ENCODE measurements at places on chromosomes 3 and 15.

GRCh38 chr3:128775906-128776542 is 50.0 kb downstream of the RAB7A start:
- DNase-seq, result no peak

GRCh38 chr3:128322030-128323022 is 144.4 kb downstream of the DNAJB8 start:
- peak; percentile 65 for DNase-seq

GRCh38 chr3:46845860-46846623 is 17.2 kb downstream of the MYL3 start:
- DNase-seq, result peak; percentile 93

GRCh38 chr15:66405007-66405406 is 18.3 kb downstream of the MAP2K1 start:
- DNase-seq, result no peak

GRCh38 chr15:65066001-65066634 is 1.7 kb downstream of the RASL12 start:
- DNase-seq, result no peak

DNA sequence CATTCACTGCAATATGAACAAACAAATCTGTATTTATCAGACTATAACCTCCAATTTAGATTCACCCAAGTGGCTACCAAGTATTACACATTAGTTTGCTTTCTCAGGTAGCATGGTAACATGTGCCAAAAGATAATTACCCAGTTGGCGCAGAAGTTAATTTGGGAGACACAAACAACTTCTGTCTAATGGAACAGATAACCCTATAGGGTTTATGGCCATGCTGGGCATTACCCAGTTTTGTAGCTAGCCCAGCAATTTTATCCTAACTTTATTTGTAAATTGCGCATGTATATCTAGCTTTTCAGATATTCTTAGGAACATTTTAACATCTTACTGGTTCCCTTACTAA is 780 bp downstream of the RPL22L1 start:
- DNase-seq, result no peak

DNA sequence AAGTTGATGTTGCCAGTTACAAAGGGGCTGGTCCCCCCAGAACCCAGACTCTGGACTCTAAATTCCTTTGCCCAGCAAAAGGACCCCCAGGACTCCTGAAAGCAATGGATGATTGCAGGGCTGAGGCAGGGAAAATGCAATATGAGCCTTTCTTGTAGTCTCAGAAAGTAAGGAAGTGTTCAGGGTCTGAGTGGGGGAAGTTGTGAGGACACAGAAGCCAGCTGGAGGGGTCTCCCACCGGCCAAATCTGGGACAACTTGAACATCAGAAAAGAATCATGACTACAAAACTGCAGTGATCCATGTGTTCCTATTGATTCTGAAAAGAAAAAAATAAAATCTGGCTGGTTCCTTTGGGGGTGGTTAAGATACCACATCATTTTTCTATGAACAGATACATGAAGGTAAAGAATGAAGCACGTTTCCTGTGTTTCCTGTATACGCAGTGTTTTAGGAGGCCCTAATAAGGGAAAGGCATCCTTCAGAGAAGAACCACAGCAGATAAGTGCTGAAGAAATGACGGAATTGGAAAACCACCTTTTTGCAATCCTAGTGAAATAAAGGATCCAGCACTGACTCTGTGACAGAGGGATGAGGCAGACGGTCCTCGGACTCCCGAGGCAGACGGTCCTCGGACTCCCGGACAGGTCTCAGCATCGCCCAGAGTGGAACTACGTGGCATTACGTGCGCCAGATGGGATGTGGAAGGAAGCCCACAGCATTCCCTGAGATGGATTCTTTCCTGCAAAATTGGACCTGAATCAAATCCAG is 22.2 kb upstream of the GRIP2 start:
- no peak for DNase-seq

DNA sequence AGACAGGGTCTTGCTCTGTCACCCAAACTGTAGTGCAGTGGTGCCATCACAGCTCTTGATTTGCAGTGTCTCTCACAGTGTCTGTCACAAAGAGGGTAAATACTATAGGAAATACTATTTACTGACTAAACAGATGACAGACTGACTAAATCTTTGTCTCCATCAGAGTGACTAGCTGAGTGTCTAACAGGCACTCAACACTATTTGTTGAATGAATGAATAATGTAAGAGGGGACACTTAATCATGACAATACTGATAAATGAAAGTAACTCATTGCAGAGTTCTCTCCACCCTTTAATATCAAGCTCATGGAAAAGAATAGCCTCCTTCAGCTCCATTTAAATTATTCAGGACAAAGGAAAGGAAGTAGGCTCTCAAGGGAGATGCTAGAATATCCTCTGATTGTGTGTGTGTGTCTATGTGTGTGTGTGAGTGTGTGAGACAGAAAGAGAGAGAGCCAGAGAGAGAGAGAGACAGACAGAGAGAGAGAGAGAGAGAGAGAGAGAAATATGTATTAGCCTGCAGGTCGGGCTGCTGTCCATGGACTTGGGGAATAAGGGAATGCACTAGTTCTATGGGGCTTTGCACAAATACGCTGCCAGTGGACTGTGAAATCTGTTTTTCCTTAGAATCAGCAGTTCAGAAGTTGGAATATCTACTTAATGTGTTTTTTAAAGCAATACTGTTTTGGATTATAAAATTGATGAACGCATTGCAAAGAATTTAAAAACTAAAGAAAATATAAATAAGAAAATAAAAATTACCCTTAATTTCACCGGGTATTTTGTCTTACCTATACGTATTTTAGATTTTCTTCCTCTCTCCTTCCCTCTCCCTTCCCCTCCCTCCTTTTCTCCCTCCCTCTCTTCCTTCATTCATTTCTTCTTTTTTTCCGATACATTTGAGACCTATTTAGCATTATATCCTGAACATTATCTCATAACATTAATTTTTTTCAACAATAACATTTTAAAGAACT is 132.9 kb upstream of the LRIG1 start:
- no peak for DNase-seq

GRCh38 chr15:101359365-101359947 is 64.4 kb upstream of the SNRPA1 start:
- no peak for DNase-seq

GRCh38 chr3:159378396-159379194 is 576.7 kb downstream of the MFSD1 start:
- no peak for DNase-seq

- DNase-seq, result no peak
These were observed 32.6 kb downstream of the PPCDC start for GRCh38 chr15:75056036-75056435.

GRCh38 chr3:14096742-14097141 is 27.9 kb downstream of the CHCHD4 start:
- DNase-seq, result no peak

- no peak for DNase-seq
These were observed 79.9 kb upstream of the MITF start for GRCh38 chr3:69659180-69659910.

DNA sequence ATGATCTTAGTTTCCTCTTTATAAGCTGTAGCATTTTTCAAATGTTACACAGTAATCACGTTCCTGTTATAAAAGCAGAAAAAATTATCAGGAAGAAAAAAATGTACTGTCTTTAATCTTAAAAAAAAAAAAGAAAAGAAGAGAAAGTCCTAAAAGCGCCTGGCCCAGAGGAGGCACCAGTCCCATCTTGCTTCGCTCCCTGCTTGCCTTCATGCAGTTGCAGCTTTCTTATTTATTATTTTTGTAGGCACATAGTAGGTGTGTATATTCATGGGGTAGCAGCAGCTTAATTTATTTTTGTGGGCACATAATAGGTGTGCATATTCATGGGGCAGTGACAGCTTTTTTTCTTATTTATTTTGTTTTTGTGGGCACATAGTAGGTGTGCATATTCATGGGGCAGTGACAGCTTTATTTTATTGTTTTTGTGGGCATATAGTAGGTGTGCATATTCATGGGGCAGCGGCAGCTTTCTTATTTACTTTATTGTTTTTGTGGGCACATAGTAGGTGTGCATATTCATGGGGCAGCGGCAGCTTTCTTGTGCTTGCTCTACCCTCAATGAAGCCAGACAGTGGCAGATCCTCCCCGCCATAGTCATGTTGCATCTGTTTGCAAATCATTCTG is 5.5 kb upstream of the EHD4 start:
- DNase-seq, result no peak

- no peak for DNase-seq
These were observed 394.8 kb downstream of the FHIT start for GRCh38 chr3:60856257-60857046.

DNA sequence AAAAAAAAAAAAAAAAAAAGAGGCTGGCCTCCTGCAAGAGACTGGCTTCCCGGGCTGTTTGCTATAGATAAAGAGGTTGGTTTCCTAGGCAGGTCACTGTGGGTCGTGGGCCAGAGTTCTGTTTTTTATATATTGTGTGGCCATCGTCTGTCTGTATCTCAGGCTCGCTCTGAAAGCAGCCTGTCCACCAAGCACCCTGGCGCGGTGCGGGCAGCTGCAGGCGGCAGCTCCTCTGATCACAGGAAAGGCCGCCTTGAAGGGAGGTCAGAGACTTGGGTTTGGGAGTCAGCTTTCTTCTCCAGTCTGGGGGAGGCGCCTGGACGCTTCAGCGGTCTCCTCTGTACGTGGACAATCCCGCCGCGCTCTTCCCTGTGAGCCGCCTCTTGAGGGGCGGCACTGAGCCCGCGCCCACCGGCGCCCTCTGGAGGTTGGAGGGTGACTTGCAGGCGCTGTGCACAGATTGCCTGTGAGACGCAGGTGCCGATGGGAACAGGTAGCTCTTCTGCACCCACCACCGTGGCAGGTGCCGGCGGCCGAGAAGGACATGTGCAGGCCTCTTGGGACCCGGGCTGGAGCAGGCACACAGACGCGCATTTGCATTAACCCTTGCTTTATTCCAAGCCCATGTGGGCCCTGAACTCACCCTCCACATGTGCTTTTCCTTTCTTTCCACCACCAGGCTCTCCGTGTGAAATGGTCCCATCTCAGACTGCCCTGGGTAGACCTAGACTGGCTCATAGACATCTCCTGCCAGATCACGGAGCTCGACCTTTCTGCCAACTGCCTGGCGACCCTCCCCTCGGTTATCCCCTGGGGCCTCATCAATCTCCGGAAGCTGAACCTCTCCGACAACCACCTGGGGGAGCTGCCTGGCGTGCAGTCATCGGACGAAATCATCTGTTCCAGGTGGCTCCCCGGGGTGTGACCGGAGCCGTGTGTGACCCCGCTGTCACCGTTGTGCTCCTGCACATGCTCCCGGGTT is 89.3 kb downstream of the LRRK1 start:
- peak; percentile 86 for DNase-seq

GRCh38 chr3:44954962-44955361 is 21.0 kb downstream of the ZDHHC3 start:
- DNase-seq, result no peak

DNA sequence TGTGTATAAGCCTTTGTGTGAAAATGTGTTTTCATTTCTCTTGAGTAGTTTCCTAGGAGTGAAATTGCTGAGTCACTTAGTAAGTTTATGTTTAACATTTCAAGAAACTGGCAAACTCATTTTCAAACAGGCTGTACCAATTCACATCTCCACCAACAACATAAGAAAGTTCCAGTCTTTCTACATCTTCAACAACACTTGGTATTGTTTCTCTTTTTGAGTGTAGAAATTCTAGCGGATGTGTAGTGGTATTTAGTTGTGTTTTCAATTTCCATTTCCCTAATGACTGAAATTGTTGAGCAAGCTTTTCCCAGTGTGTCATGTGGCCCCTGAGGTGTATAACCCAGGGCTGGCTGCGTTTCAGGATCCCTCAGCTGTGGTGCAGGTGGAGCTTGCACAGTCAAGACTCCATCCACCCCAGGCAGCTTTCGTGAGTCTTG is 258.5 kb downstream of the PDCD6IP start:
- no peak for DNase-seq

DNA sequence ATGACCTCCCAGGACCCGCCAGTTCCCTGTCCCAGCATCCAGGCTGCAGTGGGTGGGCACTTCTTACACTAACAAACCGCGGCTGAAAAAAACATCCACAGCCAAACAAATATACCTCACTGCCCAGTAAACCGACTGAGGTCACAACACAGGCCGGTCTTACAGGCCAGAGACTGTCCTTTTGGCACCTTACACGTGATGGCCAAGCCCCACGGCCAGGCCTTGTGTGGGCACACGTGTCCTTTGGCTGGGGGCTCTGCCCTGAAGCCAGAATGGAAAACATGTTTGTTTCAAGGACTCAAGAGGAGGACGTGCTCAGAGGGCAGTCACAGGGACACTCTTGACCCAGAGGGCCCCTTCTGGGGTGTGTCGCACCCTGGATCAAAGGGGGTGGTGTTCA is 9.8 kb downstream of the SLC38A3 start:
- DNase-seq, result no peak

GRCh38 chr15:33171202-33171601 is 23.3 kb downstream of the FMN1 start:
- no peak for DNase-seq

DNA sequence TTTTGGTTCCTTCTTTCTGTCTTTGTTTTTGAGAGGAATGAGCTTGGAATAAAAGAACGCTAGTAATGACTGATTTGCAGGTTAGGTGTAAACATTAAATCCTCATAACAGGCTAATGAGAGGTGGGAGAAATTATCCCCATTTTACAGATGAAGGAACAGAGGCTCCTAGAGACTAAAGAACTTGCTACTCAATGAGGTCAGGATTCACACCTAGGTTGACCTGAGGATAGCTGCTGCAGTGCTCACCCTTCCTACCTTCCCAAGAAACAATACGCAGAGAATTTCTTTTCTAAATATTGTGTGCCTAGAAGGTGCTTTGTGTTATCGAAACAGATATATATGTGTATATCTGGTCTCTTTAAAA is 106.3 kb downstream of the IGF1R start:
- no peak for DNase-seq

DNA sequence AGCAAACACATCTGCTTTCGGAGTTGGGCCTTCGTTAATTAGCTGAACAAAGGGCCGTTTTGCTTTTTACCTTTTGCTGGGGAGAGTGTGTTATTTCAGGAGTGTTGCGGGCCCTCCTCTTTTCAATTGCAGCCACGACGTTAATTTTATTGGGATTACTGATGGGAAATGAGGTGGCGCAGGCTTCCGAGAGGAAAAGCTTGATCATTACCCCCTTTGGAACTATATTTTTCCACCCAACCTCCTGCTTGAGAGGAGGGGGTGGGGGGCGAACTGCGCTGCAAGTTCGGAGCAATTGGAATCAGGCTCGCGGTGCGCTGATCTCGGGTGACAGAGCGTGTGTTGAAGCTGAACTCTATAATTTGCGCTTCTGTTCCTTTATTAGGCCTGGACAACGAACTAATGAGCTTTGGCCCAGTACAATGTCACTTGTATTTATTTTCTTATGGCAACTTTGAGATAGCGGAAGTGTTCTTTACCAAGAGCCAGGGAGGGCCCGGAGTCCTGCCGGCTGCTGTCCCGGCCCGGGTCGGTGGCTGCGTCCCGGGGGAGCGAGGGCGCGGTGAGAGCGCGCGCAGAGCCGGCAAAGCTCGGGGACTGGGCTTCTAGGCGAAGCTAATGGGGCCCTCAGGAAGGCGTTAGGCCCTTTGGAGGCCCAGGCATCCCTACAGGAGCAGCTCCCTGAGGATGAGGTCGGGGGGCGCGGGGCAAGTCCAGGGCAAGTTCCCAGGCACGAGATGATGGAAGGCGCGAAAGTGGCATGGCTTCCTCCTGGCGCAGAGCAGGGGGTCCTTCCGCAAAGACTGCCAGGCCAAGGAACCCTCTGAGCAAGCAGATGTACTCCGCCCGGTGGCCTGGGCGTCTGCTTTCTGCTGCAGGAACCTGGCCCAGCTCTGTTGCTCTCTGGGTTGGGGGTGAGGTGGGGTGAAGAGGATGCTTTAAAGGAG is 12.9 kb downstream of the NR2F2 start:
- DNase-seq, result no peak

GRCh38 chr3:153463895-153464294 is 301.9 kb downstream of the RAP2B start:
- no peak for DNase-seq

Data from left forelimb (tissue), 1 donor.